ENCODE measurements at places on chromosomes 4 and X. TPM values are rescaled to one million over a fixed set of nuclear protein-coding genes. Genes with fewer than 3 reads are reported as not detected.

TDO2 gene
- total RNA-seq: 0.92 TPM

SCML2 gene
- 0.71 TPM for total RNA-seq

NPY2R gene
- not detected for total RNA-seq

DDX60 gene
- total RNA-seq: 16.4 TPM

PPP1R3F gene
- 5.0 TPM for total RNA-seq
